ENCODE measurements at places on chromosomes 5 and 9.

DNA sequence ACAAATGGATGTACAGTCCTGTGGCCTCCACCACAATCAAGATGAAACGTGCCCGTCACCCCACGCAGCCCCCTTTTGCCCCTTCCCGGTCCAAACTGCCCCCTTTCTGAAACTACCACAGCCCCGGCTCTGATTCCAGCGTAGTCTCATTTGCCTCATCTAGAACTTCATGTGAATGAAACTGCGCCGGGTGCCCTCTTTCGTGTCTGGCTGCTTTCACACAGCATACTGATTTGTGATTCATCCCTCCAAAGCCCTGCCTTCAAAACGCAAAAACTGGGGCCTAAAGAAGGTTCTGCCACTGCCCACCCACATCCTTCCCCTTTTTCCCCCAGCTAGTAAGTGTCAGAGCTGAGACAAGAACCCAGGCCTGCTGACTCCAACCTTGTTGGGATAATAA, 31.5 kb upstream of the NCS1 start:
- DNase-seq: no peak

- no peak for DNase-seq
These were observed 68.8 kb downstream of the ANKRD55 start for GRCh38 chr5:56164376-56164775.

DNA sequence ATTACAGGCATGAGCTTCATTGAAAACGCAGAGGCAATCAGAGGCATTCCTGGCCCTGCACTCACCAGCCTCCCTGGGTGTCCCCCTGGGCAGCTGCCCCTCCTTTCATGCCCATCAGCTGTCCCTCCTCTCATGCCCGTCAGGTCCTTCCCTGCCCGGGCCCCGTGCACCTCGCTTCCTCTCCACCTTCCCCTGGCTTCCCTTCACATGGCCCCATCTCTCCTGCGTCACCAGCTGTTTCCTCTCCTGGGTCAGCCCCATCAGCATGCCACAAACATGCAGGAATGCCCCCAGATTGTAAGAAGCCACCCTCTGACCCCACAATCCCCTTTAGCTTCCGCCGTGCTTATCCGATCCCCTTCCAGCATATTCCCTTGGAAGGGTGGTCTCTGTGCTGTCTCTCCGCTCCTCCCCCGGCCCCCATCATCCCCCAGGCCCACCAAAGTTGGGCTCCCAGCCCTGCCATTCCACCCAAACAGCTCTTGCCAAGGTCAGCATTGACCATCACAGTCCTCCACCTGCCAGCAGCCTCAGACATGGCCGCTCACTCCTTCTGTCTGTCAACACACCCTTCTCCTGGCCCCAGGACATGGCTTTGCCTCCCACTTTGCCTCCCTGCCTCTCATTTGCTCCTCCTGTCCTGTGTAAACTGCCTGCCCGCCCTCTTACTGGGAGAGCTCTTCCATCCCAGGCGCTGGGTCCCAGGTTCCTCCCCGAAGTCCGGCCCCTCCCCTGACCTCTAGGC, 98.6 kb upstream of the IER5L start:
- DNase-seq: no peak

GRCh38 chr9:135321580-135321979, 158.0 kb upstream of the PPP1R26 start:
- DNase-seq: no peak

DNA sequence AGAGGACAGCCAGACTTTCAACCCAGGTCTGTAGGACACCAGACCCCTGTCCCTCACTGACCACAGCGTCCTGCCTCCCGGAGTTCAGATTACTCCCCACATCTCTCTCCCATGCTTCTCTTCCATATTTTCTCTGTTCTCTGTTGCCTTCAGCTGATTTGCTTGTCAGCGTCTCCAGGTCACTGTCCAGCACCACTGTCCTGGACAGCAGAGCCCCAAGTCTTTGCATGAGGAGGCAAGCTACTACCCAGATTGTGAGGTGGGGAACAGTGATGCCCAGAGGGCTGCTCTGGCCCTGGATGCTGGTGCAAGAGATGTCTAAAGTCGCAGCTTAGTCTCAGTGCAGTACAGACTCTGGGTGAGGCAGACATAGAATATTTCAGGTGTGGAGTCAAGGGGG, 48.0 kb upstream of the C5orf58 start:
- no peak for DNase-seq

All from effector memory CD4-positive, alpha-beta T cell (primary cell).